AG10803 (cell line): ENCODE measurements at places on chromosomes 3 and 15.

DNA sequence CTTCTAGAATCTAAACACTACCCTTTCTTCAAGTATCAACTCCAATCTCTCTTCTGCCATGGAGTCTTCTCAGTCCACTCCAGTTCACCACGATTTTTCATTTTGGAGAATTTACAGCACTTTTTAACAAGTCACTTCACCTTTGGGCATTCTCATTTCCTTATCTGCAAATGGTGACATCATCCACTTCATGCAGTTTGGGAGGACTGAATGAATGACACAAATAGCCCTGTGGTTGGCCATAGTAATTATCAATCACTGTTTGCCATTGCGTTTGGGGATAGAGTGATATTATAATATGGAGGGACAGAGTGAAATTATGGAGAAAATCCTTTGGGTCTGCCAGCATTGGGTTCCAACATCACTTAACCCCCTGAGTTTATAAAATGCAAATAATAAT is 38.0 kb upstream of the TM4SF1 start:
- DNase-seq, result no peak

GRCh38 chr3:190586631-190587011 is 72.7 kb downstream of the IL1RAP start:
- peak; percentile 39 for DNase-seq

- DNase-seq, result no peak
These were observed 37.7 kb upstream of the SAMMSON start for GRCh38 chr3:69961706-69962439.

- no peak for DNase-seq
These were observed 935.2 kb downstream of the TBL1XR1 start for GRCh38 chr3:176262071-176262470.

GRCh38 chr3:25944329-25944728 is 154.4 kb downstream of the OXSM start:
- no peak for DNase-seq

GRCh38 chr3:24145481-24145880 is 200.4 kb downstream of the NR1D2 start:
- DNase-seq, result peak; percentile 49

DNA sequence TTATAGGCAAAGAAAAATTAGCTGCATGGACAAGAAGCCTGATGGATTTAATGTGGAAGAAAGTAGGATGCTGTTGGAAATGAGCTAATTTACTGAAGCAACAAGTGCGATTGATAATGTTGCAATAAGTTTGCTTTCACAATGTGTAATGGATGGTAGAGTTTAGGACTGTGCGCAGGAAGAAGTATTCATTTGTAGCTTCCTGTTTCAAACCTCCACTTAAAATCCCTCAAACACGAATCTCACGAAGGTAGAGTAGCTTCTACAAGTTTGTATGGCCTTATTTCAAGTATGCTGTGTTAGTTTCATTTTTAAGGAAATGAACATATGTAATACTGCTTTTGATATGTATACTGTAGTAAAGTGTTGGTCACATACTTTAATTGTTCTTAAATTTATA is 42.3 kb downstream of the KCNH8 start:
- no peak for DNase-seq

DNA sequence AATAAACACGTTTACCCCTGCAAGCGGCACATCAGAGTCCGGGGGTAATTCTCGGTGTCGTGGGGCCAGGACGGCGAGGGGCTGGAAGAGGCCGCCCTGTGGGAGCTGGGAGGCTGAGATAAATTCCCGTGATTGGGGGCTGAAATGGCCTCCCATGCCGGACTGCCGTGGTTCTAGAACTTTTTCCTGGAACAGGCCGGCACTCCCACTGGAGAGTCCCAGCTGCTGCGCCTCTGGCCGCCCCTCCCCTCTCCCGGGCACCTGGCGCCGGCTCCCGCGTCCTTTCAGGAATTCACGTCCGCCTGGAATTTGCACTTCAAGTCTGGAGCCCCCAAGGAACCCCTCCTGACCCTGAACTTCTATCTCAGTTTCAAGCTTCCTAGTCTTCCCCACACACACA is 10.8 kb upstream of the LRRC2 start:
- DNase-seq, result no peak

DNA sequence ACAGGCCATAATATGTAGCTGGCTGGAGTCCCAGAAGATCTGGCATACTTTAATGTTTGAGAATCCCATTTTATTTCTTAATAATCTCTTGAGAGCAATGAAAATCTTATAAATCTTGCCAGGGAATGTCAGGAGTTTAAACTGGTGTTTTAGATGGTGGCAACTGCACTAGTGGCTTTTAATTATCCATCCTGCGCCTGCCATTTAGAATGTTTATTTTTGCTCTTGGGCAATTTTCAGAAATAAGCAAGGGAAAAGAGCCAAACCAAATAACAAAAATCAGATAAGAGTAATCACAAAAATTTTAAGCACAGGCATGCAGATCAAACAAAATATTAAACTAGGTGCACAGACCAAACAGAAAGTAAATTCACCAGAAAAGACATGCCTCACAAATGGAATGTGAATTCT is 41.9 kb upstream of the UBP1 start:
- DNase-seq, result peak; percentile 20

- DNase-seq, result no peak
These were observed 235.5 kb downstream of the PTPRG start for GRCh38 chr3:61796911-61797310.

GRCh38 chr3:33441225-33441976 is 1.2 kb upstream of the UBP1 start:
- DNase-seq, result no peak

- DNase-seq, result no peak
These were observed 139.3 kb upstream of the ROBO2 start for GRCh38 chr3:76900596-76900995.

DNA sequence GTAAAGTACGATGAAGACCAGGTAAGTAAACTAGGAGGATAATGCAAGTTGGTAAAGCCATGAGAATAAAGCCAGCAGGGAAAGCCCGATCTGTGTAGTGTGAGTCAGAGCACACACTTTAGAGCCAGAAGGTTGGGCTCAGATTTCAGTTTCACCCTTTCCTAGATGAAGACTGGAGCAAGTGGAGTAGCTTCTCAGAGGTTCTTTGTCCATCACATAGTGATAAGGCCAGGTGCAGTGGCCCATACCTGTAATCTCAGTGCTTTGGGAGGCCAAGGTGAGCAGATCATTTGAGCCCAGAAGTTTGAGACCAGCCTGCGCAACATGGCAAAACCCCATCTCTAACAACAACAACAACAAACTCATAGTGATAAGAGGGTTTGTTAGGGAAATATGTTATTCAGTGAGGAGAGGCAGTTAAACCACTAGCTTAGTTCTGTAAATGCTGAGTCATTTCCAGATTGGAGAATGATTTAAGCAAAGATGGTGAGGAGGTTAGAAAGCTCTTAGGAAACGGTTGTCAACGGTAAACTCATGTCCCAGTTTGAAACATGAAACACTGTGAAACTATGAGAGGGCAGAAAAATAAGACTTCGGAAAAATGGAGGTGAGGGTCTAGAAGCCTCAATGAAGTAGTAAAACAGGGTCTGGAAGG is 39.0 kb downstream of the IL12A start:
- peak; percentile 58 for DNase-seq

GRCh38 chr15:80559320-80559693 is 135.8 kb upstream of the ABHD17C start:
- no peak for DNase-seq

- DNase-seq, result no peak
These were observed 3.3 kb downstream of the PLCH1 start for GRCh38 chr3:155741603-155742002.

DNA sequence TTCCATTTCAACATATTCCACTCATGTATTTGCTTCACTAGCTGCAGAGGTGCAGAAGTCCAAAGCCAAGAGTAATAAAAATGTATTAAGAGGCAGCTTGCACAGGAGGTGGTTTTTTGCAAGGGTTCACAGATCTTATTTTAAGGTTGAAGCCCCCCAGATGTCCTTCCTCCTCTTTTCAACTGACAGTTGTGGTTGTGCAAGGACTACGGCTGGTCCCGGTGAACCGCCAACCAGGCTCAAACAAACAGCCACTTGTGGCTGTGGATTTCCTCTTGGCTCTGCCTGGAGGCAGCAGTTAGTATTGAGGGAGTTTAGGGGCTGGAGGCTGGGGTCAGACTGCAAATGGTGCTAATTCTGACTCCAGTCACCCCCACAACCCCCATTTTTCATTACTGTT is 240.7 kb upstream of the TBC1D5 start:
- DNase-seq, result no peak

DNA sequence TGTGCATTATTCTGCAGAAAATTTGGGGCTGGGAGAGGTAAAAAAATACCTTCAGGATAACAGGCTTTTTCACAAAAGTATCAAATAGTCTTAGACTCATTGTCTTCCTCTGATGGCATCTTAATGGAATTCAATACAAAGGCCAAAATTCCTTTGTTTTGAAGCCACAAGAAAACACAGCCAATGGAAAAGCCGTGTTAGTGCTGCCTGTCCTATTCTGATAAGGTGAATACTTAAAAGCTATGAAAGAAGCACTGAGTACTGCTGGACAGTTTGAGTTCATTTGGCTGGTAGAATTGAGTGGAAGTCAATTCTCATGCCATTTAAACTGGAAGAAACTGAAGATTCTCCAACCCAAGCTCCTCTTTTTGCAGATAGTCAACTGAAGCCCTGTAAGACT is 395.3 kb upstream of the TPRG1 start:
- DNase-seq, result peak; percentile 74

DNA sequence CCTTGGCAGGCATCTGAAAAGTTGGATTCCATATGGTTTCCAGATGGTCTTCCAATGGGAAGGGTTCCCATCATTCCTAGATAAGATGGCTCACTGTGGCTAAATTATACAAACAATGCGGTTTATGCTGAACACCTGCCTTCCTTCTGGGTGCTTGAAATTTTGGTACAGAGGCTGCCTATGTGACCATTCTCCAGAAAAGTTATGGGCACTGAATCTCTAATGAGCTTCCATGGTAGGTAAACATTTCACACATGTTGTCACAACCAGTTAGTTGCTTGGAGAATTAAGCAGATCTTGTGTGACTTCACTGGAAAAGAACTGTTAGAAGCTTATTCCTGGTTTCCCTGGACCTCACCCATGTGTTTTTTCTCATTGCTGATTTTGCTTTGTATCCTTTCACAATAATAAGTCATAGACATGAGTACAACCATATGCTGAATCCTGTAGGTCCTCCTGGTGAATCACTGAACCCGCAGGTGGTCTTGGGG is 30.1 kb downstream of the PLOD2 start:
- peak; percentile 95 for DNase-seq

DNA sequence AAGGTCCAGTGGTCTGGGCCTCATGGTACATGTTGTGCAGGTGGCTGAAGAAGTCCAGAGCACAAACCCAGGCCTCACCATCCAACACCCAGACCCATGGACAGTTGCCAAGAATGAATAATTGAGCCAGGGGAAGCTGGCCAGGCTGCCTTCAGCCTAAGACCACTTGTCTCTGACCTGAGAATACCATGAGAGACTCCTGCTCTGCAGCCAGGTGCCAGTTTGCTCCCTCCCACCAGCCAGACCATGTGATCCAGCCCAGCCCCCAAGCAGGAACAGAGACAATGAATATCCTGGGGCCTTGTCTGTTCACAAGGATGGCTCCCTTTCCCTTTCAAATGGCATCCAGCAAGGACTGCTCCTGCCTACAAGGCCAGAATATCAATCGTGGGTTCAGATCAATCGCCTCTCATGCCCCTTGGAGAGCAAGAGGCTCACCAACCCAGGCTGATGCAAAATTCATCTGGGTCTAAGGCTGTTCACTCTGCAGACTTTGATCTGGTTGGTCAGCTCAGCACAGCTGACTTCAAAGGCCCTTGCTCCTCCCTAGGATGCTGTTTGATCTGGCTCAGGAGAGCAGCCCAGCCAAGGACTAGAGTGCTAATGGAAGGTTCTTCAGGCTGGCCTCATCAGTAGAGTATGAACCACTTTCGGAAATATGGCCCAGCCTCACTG is 13.4 kb downstream of the TRAIP start:
- DNase-seq, result no peak

- no peak for DNase-seq
These were observed 100.2 kb downstream of the LARS2 start for GRCh38 chr3:45488591-45488990.

- DNase-seq, result no peak
These were observed 60.7 kb upstream of the FURIN start for GRCh38 chr15:90807786-90808086.
